Common myeloid progenitor, CD34-positive (primary cell): ENCODE measurements at places on chromosomes 5 and 9.

DNA sequence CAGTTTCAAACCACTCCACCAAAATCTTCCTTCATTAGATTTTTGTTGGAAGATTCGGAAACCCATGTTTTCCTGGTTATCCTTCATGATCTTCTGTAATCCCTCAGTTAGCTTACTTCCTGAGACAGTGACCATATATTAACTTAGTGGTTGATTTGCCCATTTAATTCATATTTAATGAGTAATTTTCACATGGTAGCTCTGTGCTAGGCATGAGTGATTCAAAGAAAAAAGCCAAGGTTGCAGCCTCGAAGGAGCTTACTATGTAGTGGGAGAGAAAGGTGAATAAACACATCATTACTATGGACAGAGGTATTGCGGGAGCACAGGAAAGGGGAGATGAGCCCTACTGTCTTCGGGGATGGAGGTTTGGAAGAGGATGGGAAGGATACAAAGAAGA, 158.5 kb downstream of the TLE1 start:
- DNase-seq, result no peak

- no peak for DNase-seq
Measured at GRCh38 chr9:120723565-120723964, 9.3 kb upstream of the MEGF9 start.

GRCh38 chr9:86885232-86885631, 62.1 kb downstream of the GAS1 start:
- no peak for DNase-seq

- DNase-seq, result no peak
Measured at GRCh38 chr5:124732428-124733328, 13.8 kb downstream of the ZNF608 start.

- DNase-seq, result no peak
Measured at GRCh38 chr9:83219924-83220438, 157.0 kb upstream of the RASEF start.

DNA sequence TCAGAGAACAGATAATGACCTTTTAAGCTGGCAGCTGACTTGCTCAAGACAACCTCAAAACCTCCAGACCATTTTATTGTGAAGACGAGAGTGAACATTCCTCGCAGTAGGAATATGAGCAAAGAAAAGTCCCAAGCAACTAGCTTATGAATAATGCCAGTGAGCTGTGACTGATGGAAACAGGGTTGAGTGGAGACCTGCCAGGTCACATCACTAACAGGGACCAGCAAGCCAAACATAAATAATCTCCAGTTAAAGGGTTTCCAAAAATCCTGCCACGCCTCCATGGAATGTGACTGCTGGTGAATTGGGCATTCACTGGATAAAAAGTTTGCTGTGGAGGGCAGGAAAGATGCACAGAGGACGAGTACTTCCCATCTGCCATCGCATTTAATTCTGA, 185.4 kb downstream of the CRB2 start:
- no peak for DNase-seq
